GM06990 (cell line): ENCODE measurements at places on chromosomes 1 and 21.
A peak's percentile ranks its signal among the peaks of the same experiment; 100 is the strongest.

GRCh38 chr1:155971910-155972809 lies 6.2 kb downstream of the ARHGEF2 start:
- DNase-seq = no peak

DNA sequence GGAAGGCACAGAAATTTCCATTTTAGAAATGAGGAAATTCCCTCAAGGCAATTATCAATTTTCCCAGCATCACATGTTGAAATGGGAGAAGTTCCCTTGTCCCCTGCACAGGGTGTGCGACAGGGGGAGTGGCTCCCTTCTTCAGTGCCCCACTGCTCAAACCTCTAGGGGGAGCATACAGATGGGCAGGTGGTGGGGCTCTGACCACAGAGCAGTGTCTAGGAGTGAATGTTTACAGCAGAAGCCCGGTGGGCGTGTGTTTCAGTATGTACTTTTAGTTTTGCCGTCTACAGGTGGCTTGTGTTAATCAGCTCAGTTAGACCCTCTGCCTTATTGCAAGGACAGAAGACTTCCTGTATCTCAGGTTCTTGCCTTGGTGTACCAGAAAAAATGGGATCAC lies 493.7 kb upstream of the PLXNA2 start:
- no peak for DNase-seq

GRCh38 chr1:233172201-233172600 lies 123.3 kb downstream of the PCNX2 start:
- no peak for DNase-seq

- no peak for DNase-seq
These were observed 9.6 kb downstream of the DISC1 start for GRCh38 chr1:231636157-231636556.

GRCh38 chr1:178871551-178872320 lies 859 bp upstream of the ANGPTL1 start:
- no peak for DNase-seq

- DNase-seq = no peak
These were observed 10.2 kb upstream of the RNF186 start for GRCh38 chr1:19825298-19825697.

DNA sequence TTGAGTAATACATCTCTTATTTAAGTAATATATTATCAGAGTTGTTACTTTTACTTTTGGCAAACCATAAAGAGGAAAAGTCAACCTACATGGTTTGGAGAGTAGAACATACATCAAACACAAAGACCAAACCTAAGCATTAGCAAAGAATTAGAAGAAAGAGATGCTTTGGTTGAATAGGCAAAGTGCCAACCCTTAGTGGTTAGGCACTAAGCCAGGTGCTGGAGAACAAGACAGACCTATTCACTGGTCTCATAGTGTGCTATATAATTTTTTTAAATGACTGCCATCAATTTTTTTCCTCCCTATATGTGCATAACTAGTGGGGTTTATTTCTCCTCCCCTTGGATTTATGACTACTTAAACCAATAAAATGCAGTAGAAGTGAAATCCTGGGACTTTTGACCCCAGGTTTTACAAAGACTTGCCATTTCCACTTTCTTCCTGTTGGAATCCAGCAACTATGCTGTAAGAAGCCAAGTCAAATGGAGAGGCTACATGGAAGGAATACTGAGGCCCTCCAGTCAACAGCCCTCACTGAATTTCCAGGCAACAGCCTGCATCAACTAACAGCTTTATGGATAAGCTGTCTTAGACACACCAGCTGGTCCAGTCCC lies 69.8 kb upstream of the HAO2 start:
- no peak for DNase-seq

- DNase-seq = no peak
These were observed 249.4 kb downstream of the PLPP3 start for GRCh38 chr1:56329970-56330369.

- no peak for DNase-seq
These were observed 156.2 kb upstream of the C8B start for GRCh38 chr1:57122031-57122430.

DNA sequence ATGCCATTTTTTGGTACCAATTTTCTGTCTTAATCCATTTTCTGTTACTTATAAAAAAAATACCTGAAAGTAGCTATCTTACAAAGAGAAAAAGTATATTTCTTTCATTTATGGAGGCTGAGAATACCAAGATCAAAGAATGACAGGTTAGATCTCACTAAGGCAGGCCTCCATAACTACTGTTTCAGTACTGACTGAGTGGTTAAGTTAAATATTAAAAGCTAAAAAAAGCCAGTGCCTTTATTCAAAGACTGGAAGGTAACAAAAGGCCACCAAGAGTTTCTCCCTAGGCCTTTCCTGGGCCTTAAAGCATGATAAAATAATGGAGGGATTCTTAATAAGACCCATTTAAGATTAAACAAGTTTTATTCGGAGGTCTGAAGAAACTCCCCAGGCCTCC lies 687.7 kb upstream of the ADGRL4 start:
- DNase-seq = no peak

DNA sequence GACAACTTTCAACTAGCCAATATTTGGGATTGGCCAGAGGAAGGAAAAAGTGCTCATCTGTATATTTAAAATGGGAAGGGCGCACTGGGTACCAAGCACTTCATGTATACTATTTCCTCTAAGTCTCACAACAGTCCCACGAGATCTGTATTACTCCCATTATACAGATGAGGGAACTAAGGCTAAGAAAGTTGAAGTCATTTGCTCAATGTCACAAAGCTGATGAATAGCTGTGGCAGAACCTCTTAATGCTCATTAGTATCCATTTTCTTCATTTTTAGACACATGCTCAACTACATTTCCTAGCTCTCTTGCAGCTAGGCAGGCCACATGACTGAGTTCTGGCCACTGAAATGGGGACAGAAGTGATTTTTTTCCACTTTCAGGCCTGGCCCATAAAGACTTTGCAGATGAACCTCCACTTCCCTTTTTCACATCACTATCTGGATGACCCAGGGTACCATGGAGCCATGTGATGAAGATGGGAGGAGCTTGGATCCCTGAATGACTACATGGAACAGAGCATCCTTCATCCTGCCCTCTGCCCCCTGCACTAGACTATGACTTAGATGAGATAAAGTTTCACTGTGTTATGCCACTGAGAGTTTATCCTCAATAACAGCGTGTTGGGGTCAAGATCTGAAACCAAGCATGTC lies 31.8 kb downstream of the ATF3 start:
- DNase-seq = no peak

- peak; percentile 44 for DNase-seq
These were observed at the start of gene GBP4 for GRCh38 chr1:89198491-89199072. Gene GBP4, minus strand, starts transcription at chr1:89198942. Its CDS starts 108 bp downstream, at chr1:89198834.

- DNase-seq = no peak
These were observed 263.3 kb downstream of the KIF26B start for GRCh38 chr1:245418077-245418476.

GRCh38 chr1:34127006-34128000 lies 37.7 kb downstream of the CSMD2 start:
- DNase-seq = no peak

- DNase-seq = no peak
These were observed 11.5 kb upstream of the CFAP45 start for GRCh38 chr1:159911326-159912070.

GRCh38 chr1:66624412-66625060 lies 90.6 kb downstream of the SGIP1 start:
- DNase-seq = no peak

DNA sequence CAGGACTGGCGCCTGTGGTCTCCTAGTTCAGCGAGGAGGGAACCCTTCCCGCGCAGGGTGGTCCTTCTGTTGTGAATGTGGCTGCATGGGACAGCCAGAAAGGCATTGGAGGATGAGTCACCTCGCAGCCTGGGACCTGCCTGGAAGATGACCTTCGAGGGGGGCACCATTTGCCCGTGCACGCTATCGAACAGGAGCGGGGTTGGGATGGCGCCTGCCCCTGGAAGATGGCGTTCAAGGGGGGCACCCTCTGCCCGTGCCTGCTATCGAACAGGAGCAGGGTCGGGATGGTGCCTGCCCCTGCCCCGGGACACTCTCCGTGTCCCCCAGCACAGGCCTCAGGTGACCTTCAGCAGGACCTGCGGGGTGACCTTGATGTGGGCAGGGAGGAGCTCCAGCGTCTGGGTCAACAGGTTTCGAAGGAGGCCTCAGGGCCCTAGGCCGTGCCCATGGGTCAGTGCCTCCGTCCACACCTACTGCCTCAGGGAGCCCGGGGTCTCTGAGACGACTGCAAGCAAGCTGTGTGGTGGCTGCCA lies 1.7 kb upstream of the ACTRT2 start:
- no peak for DNase-seq
